Activated CD4-positive, CD25-positive, alpha-beta regulatory T cell treated with anti-CD3 and anti-CD28 coated beads, Interleukin-2, amount 50 U/mL, for 16 hours (primary cell): ENCODE measurements at places on chromosomes 7 and 10.

DNA sequence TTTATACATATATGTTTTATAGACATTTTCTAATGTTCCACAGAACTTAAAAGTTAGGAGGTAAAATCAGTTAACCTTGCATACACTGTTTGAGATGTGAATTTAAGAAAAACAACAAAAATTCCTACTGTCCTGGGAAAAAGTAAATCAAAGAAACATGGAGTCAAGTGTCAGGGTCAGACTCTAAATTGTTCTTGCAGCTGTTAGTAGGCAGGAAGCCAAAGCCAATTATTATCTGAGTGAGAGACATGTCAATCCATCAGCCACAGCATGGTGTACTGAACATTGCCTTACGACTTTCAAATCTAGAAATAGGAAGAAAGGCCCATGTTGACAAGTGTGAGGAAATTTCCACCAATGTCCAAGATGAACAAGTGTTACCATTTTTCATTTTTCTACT, 461.2 kb upstream of the MBL2 start:
- DNase-seq: no peak

DNA sequence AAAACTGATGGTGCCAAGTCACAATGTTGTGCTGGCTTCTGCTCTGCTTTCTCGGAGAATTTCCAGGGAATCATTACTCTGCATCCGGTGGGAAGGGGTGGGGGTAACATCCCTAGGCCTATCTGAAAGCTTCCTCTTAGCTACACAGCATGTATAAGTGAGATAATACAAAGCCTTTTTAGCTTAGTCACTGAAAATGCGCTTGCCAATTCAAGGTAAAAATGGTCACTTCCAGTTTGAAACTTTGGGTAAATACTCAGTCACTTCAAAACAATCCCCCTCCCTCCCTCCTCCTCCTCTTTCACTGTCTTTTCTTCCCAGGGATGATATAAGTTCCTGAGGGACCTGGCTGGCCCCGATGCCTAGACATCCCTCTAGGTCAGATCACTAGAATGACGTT, 57.3 kb upstream of the APBB1IP start:
- no peak for DNase-seq

GRCh38 chr10:14123139-14123538, 207.6 kb downstream of the FRMD4A start:
- no peak for DNase-seq

GRCh38 chr7:37342688-37343471, 105.8 kb downstream of the ELMO1 start:
- peak; percentile 58 for DNase-seq

DNA sequence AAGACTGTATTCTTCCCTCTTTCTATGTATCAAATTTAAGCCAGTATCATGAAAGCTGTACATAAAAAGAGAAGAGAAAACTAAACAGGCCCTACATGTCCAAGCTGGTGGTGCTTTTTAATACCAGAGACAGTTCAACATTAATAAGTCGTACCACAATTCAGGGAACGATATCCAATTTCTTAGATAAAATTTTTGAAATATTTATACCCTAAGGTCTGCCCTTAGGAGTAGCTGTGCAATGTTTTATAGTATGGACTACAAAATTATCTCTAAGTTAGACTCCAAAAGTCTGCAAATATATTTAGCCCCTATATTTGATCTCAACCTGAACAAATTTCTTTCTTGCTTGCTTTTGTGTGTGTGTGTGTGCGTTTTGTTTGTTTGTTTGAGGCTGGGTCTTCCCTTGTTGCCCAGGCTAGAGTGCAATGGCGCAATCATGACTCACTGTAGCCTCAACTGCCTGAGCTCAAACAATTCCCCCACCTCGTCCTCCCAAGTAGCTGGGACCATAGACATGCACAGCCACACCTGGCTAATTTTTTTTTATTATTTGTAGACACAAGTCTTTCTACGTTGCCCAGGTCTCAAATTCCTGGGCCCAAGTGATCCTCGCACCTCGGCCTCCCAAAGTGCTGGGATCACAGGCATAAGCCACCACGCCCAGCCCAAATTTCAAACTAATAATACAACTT, 13.2 kb downstream of the ARHGAP19 start:
- DNase-seq: no peak

GRCh38 chr7:2008101-2008935, 224.4 kb downstream of the MAD1L1 start:
- no peak for DNase-seq

DNA sequence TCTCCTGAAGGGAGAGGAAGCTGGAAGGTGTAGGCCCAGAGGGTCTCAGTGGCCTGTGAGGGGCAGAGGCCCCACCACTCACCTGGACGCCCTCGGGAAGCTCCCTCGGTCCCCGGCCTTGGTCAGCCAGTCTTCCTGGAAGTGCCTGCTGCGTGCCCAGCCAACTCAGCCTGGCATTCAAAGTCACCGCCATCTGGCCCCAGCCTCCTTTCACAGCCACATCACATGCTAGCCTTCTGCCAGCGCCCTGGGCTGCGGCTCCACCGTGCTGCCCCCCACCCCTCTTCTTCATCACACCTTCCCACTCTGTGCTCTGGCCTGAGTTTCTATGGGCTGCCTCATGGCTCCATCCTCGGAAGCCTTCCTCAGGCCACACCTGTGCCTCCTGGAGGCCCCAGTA, 98.0 kb downstream of the ZMIZ1 start:
- DNase-seq: no peak

GRCh38 chr10:85266808-85267207, 938.4 kb downstream of the CCSER2 start:
- DNase-seq: no peak

DNA sequence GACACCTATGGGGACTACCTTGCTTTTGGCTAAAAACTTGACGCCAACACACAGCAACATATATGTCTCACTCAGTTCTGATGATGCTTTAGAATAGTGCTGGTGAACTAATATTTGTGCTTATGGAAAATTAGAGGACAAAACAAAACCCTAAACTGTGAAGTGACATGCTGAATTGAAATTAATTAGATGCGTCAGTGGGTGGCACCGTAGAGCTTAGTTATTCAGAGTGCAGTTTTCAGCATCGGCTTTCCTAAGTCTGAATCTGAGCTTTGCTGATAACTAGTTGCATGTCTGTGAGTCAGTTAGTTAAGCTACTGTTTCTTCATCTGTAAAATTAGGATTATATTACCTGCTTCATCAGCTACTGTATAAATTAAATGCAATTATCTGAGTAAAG, 245.0 kb upstream of the SORCS1 start:
- DNase-seq: no peak

DNA sequence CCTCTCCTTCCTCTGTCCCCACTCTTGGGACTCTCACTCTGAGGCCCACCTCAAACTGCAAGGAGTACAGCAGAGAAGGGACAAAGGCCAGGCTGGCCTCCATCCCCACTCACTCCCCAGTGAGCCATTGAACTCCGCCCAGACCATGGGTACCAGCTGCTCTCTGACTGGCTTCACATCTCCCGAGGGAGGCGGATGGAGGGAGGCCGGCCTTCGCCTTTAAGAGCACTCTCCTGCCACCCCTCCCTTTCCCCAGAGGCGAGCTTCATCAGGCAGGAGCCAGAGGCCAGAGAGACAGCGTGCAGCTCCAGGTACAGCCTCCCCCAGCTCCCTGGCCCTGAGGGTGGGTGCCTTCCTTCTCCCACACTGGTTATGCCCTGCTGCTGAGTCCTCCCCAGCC, 1.8 kb upstream of the LDB3 start:
- no peak for DNase-seq

GRCh38 chr10:6649903-6650302, 69.8 kb upstream of the PRKCQ start:
- no peak for DNase-seq

DNA sequence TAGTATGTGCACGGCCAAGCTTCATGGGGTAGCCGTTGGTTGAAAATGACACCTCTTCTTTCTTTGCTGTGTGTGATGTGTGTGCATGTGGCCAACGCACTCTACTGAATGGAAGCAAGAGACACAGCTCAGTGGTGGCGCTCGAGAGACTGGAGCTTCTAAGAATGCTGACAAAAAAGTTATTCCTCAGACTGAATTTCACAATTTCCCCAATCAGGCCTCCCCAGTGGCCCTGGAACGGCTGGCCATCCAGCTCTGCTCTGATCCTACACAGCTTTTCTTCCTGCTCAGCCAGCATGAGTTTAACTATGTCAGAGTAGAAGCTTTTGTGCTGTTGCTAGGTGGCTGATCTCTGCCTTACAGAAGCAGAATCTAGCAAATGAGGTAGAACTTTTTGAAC, 186.7 kb upstream of the PLXDC2 start:
- no peak for DNase-seq
